RWPE1 (cell line): ENCODE measurements at places on chromosomes 7 and 10.

DNA sequence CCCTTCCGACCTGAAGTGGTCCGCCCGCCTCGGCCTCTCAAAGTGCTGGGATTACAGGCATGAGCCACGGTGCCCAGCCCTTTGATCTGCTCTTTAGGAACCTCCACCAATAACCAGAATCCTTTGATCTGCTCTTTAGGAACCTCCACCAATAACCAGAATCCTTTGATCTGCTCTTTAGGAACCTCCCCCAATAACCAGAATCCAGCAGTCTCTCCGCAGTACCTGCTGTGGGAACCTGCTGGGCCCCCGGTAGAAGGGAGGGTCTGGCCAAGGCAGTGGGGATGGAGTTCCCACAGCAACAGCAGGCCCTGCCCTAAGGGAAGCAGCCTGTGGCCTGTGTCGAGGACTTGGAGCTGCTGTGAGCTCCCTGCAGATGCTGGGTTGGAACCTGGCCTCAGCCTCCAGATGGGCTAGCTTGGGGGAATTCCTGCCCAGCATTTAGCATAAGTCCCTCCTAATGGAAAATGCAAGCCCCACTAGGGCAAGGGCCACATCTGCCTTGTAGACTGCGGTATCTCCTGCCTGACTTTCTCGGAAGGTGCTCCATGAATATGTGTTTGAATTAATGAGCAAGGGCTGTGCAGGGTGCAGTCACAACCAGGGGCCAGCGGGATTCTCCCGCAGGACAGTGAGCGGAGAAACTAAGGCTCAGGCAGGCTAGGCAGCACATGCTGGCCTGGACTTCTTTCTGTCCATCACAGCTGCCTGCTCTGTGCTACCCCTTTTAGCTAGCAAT lies 165.8 kb downstream of the UBE2H start:
- DNase-seq, result no peak

GRCh38 chr7:114569220-114569619 lies 154.6 kb downstream of the FOXP2 start:
- DNase-seq, result no peak

DNA sequence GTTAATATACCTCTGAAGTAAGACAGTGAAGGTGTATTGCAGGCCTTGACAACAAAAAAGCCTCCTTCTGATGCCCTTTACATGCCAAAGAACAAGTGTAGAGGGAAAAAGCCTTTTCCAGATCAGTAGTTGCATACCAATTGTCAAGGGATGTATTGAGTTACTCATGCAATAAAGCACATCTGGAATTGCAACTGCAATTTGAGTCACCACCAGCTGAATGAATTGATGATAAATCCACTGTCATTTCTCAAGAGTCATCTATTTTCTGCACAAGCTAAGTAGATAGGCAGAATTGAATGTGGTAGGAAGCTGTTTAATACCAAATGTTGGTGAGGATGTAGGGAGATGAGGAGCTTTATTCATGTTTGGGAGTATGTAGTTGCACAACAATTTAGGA lies 325.9 kb upstream of the SMIM30 start:
- DNase-seq, result no peak

DNA sequence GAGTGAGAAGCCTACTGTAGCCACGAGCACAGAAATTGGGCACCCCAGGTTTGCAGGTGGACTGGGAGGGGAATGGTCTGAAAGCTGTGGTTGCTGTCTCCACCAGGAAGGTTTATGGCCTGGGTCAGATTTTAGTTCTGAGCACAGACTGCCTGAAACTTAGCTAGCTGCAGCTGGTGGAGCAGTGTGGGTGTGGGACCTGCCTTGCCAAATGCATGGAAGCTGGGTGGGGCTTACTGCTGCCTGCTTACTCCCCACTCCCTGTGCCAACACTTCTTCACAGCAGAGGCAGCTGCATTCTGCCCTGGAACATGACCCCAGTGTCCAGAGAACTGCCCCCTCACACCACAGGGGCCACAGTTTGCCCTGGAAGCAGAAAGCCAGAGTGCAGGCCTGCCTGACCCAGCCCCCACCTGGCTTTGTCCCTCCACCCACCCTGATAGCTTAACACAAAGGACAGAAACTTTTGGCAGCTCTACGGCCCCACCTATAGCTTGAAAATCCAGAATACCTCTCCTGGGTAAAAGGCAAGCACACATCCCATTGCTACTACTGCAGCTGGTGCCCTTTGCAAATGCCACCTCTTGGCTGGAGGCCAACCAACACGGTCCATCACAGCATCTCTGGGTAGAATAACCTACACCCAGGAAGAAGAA lies 281.6 kb downstream of the AGMO start:
- DNase-seq, result no peak

DNA sequence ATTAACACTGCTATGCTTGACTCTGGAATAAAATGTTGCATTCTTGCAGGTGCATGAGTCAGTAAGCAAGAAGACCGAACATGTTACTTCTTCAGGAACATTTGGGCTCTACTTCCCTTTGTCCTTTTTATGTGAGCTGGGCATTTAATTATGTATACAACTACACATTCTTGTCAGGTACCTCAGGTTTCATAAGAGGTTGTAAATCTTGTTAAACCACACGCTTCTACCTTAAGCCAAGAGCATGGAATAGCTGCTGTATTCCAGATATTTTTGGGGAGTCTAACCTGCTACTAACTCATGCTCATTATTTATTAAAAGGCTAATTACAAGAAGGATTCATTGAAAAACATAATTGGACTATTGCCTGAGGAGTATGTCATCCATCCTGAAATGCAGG lies 414.2 kb upstream of the KLF6 start:
- DNase-seq, result peak; percentile 20

- DNase-seq, result no peak
Observed at GRCh38 chr10:63099734-63100133, 33.4 kb upstream of the NRBF2 start.
